T-helper 1 cell (primary cell): ENCODE measurements at places on chromosomes 2 and 18.

GRCh38 chr2:190036071-190036470 lies 26.5 kb downstream of the MSTN start:
- no peak for DNase-seq

DNA sequence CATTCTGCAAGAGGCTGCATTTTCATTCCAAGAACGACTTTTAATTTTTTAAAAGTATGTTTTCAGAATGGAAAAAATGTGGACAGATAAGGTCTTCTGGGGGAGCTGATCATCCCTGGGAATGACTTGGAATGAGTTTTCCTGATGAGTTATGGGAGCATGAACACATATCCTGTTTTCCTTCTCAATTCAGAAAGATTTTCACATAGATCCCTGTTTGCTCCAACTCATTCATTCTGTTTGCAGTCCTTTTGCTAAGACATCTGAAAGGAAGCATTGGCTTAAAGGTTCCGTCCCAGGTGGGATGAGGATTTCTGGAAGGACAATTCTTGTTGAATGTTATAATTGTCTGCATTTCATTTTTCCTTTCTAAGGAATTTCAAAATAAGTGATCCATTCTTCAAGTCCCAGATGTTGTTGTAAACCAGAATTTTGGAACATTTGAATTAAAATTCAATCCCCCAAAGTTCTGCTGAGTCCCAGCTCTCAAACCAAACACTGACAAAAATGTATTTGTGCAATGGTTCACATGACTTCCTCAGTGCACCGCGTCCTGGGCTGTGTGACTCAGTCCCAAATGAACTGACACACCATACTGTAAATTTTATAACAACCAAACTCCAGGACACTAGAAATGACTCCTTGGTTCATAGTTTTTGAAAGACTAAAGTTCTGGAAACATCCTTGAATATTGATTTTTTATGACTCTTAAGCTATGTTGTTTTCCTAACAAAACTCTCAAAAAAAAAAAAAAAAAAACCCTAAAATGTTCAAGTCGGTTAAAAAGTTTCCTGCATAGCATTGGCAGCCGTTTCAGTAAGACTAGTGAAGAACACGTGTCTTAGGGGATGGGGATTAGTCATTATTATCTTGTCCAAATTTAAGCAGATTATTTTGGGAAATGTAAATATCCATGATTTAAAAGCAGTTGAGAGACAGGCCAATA lies 281.8 kb upstream of the TCF4 start:
- no peak for DNase-seq

- no peak for DNase-seq
Measured at GRCh38 chr2:227025510-227025909, 138.5 kb downstream of the COL4A4 start.

GRCh38 chr2:241636182-241637017 lies 558 bp downstream of the THAP4 start:
- DNase-seq, result no peak

GRCh38 chr2:211879323-211879722 lies 659.3 kb downstream of the ERBB4 start:
- DNase-seq, result no peak

- no peak for DNase-seq
Measured at GRCh38 chr2:235934059-235934773, 234.0 kb downstream of the GBX2 start.

GRCh38 chr2:238267884-238268680 lies 20.3 kb downstream of the PER2 start:
- DNase-seq, result no peak

- no peak for DNase-seq
Measured at GRCh38 chr18:32373995-32374394, 96.7 kb downstream of the GAREM1 start.

DNA sequence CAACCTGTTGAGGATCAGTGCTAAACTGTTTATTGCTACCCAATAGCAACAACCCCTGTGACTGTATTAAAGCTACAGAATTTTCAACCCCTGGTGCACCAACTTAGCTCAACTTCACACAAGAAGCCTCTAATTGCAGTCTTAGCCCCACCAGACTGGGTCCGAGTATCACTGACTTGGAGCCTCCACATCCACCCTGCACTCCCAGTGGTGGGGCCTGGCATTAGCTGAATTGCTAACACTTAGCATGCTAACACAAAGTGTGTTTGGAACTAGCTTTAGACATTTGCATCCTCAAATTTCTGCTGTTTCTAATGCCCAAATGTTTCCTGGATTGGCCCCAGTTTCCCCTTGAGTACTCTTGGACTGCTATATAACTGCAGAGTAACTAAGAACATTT lies 298.6 kb downstream of the AGPS start:
- no peak for DNase-seq

DNA sequence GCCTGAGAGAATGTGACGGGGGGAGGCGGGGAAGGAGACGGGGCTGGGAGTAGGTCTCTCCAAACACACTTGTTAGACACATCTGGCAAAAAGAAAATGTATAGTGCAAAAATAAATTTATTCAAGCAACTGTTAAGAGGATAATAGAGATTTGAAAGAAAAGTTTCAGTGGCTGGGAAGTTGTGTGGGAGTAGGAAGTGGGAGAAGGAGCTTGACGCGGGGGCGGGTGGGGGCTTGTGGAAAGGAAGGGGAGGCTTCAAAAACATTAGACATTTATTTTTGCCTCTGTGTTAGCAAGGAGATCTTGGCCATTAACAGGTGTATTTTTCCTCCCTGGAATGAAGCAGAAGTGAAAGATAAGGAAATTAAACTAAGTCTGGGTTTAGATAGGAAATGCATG lies 90.3 kb downstream of the KLF7 start:
- DNase-seq, result no peak

DNA sequence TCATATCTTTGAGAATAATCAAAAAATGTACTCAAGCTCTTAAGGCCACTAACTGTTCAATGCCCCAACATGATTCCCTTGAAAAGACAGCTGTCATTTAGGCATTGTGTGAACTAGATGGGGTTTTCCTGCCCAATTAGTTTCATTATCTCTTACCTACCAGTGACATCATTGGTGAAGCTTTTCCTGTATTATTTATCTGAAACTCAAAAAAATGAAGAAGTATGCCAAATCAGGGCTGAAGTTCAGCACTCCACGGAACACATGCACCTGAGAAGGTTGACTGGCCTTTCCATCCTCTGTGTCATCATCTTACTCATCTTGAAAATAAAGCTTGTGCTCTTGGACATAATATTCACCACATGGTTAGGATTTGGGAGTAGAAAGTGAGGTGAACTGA lies 126.4 kb downstream of the TXNL1 start:
- DNase-seq, result no peak

DNA sequence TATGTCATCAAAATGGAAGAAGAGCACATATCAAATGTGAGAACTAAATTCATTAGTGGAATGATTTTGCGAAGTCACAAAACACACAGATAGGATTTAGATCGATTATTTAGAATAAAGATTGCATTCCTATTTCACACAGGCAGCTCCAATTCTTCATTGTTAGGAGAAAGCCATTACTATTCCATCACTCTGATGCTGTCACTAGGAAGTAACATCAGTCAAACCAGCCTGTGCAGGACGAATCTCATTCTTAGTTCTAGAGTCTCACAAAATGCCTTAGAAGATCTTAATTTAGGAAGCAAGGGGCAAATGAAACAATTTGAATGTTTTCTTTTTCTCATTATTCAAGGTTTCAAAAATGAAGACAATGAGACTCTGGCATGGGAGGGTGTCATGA lies 44.0 kb upstream of the SPP2 start:
- DNase-seq, result no peak

DNA sequence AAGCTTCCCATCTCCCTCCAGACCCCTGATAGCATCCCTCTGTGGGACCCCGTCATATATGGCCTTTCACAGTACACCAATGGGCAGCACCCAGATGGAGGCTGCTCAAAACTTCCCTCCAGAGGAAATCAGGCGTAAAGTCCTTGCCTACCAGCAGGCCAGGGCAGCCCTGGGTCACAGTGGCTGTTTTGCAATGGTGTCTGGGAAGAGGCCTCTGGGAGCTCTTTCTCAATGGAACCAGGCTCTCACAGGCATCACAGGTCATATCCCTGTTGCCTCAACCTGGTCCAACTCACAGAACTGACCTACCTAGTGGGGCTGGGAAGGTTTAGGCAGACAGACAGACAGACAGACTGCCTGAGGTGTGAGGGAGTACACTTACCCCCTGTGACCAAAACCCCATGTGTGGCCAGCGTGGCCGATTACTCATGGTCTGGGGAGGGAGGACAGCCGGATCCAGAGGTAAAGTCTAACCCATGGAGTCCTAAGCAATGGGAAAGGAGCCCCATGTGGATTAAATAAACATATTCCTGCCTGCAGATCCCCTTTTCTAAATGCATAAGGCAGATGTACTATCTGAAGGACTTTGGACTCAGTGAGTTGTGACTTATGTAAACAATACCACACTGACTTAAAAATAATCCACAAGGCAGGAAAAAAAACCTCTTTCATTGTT lies 58.2 kb downstream of the BCL2L11 start:
- no peak for DNase-seq

DNA sequence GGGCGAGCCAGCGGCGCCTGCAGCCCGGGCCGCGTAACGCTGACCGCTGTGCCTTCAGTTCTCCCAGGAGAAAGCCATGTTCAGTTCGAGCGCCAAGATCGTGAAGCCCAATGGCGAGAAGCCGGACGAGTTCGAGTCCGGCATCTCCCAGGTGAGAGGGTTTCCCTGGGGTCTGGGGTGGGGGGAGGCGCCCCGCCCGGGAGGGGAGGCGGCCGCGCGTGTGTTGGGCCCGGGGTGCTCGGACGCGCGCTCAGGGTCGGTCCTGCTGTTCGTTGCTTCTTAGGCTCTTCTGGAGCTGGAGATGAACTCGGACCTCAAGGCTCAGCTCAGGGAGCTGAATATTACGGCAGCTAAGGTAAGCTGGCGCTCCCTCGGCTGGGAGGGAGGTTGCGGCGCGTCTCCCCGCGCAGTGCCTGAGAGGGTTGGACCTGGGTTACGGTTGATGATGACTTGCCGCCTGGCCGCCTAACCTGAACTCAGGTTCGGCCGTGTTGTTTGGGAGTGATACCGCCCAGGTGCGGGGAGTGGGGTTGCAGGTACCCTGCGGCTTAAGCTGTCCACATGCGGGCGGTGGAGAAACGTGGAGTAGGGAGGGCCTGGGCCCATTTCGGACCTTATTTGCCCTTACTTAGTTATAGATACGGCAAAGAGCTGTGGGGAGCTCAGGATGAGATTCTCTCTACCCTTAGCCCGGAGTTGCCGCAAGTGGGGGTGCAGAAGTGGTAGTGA lies 638 bp downstream of the RPS7 start:
- DNase-seq, result no peak

GRCh38 chr2:134682726-134683125 lies 36.1 kb downstream of the TMEM163 start:
- no peak for DNase-seq

DNA sequence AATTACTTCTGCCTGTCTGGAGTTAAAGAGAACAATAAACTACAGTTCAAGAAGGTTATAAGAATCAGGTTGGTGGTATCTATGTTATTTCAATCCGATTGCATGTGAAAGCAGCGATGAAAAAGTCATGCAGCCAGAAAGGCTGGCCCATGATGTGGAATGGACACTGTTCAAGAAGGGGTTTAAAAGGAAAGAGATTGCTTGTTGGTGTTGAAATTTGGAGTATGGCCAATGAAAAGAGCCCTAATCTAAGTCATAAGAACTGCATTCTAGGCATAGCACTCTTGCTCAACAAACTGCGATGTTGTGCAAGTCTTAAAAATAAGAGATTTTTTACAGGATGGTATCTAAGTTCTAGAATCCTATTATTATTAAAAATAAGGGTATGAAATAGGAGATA lies 61.3 kb downstream of the EFEMP1 start:
- no peak for DNase-seq

DNA sequence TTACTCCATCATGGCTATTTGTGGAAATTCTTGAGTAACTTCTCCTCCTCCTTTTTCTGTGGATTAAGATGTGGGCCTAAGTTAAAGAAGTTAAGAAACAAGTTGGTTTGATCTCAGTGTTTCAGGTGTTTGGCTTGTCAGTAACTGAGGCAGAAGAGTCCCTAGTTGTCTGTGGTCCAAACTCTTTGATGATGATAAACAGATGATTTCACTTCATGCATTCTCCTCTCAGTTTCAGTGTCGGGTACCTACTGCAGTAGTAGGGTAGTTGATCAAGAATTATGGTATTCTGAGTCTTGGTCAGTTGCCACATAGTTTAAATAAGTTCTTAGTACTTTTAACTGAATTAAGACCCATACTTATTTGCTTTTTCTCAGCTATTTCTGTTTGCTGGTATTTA lies 85.6 kb downstream of the NCOA1 start:
- no peak for DNase-seq

DNA sequence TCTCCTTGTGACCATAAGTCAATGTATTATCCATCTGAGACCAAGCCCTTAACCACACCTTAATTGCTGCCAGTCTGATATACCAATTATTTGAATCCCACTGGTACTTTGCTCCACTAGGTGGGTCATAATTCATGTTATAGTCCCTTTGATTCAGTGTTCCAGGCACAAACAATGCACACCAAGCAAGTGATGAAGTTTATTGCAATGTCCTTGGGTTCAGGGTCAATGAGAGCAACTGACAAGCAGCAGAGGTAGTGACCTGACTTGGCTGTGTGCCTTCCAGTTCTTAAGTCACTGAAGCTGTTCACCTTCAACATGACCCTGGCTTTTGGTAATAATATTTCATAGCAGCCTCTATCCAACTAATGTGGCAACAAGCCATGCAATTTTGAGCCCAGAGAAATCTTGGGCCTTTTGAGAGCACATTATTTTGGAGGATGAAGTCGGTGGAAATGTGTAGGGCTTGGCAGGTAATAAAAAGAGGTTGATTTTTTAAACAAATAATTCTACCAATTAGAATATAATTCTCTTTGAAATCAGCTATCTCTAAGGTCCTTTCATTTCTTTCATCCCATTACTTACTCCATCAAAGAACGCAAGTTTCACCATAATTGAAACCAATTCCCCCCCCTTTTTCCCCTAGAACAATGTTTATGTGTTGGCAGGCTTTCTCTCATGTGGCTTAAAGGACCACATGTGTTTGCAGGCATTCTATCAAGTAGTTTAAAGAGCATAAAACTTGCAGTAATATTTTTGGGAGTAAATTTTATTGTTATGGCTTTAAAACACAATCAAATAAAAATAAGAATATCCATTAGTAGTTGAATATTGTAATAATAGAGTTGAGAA lies 3.1 kb upstream of the CPO start:
- no peak for DNase-seq

DNA sequence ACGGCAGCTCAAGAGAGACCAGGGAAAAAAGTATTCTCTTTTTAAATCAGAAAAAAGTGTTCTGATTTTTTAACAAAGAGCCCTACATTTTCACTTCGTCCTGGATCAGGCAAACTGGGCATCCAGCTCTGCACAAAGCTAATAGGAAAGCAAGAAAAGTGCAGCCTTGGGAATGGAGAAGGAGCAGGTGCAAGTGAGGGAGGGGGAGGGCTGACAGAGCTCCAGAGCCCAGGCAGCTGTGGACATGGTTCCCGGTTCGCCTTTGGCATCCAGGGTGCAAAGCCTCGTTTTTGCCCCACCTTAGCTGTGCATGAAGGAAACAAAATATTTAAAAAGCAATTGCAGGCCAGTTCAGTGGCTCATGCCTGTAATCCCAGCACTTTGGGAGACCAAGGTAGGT lies 82.2 kb downstream of the FAM124B start:
- no peak for DNase-seq

- no peak for DNase-seq
Measured at GRCh38 chr2:122635686-122636085, 880.2 kb downstream of the TSN start.

- DNase-seq, result no peak
Measured at GRCh38 chr2:12725233-12726187, 8.8 kb downstream of the TRIB2 start.

GRCh38 chr18:36436387-36436786 lies 138.9 kb downstream of the FHOD3 start:
- DNase-seq, result no peak
